Myocyte (in vitro differentiated cells): ENCODE measurements at places on chromosomes 1 and 21. TPM values are rescaled to one million over a fixed set of nuclear protein-coding genes. Genes with fewer than 3 reads are reported as not detected.

The PTGER3 gene
- 0.21 TPM in 1 of 2 replicates, not detected in the other for total RNA-seq

The ETS2 gene
- 4.3 and 8.2 TPM in 2 replicates for total RNA-seq

The JAM2 gene
- 34.0 and 45.3 TPM in 2 replicates for total RNA-seq

The CA6 gene
- total RNA-seq: not detected in 2 replicates

The INKA2 gene
- total RNA-seq: 31.9 and 50.6 TPM in 2 replicates

The ERRFI1 gene
- 138 and 194 TPM in 2 replicates for total RNA-seq

The GBP2 gene
- total RNA-seq: 70.6 and 111 TPM in 2 replicates

The SPRR3 gene
- not detected in 2 replicates for total RNA-seq

The EPHB2 gene
- total RNA-seq: 4.2 and 9.5 TPM in 2 replicates

The LZIC gene
- total RNA-seq: 45.9 and 48.2 TPM in 2 replicates

The VWA1 gene
- 0.52 and 1.0 TPM in 2 replicates for total RNA-seq

The ZNF124 gene
- total RNA-seq: 19.5 and 24.4 TPM in 2 replicates

The SAMSN1 gene
- not detected in 2 replicates for total RNA-seq

The PCP4L1 gene
- not detected in 2 replicates for total RNA-seq

The CFAP74 gene
- not detected in 2 replicates for total RNA-seq

The FCGR1A gene
- not detected in 2 replicates for total RNA-seq

The STRIP1 gene
- total RNA-seq: 50.9 and 53.1 TPM in 2 replicates

The URB2 gene
- total RNA-seq: 14.4 and 17.2 TPM in 2 replicates
